Endodermal cell (in vitro differentiated cells): ENCODE measurements at places on chromosomes 6 and 20. TPM values are rescaled to one million over a fixed set of nuclear protein-coding genes. Genes with fewer than 3 reads are reported as not detected.

- H3K27me3 ChIP-seq, result no peaks in the 10 kb centered on the region
- peaks cover 9% of the 10 kb centered on the region for H3K36me3 ChIP-seq
- H3K4me1 ChIP-seq, result peaks cover 14% of the 10 kb centered on the region
- no peak overlapping the region for H3K27ac ChIP-seq
Measured at GRCh38 chr20:19625426-19625825, 132.6 kb upstream of the RIN2 start.

- no peak overlapping the region for H3K4me3 ChIP-seq
- H3K36me3 ChIP-seq, result peaks cover 83% of the 10 kb centered on the region
- no peaks in the 10 kb centered on the region for H3K27me3 ChIP-seq
Measured at GRCh38 chr6:158808442-158808833, 10.7 kb downstream of the EZR start.

DNA sequence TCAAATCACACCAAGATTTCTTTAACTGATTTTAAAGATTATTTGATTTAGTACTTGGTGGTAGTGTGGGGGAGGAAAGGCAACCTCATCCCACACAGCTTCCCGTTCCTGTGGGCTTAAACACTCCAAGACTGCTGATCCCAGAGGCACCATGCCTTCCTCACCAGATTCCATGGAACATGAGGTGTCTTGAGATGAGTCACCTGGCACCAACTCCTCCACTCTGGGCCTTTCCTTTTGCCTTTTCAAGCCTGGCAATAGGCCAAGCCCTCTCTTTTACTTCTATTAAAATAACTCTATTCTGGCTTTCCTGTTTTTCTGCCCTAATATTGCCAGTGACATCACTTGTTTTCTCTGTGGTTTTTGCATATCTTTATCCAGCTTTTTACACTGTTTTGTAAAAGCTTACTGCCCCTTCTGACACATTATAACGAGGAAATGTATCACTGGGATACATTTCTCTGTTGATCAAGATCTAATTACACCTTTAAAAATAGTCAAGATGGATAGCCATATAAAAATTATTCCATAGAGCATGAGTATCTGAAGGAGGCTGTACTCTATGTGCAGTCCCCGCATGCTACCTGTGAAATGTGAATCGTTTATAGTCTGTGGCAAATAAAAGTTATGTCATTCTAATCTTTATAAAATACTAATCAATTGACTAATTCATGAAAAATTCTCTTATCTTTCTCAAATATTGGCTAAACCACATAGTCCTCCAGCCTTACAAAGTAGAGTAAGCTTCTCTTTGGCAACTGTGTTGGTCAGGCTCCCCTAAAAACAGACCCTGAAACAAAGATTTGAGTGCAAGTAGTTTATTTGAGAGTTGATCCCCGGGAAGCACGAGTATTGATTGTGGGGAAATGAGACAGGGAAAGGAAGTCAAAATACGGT is 257.8 kb upstream of the KCNQ5 start:
- peaks cover 2% of the 10 kb centered on the region for H3K4me1 ChIP-seq
- H3K4me3 ChIP-seq, result no peak overlapping the region
- H3K36me3 ChIP-seq, result no peaks in the 10 kb centered on the region

DNA sequence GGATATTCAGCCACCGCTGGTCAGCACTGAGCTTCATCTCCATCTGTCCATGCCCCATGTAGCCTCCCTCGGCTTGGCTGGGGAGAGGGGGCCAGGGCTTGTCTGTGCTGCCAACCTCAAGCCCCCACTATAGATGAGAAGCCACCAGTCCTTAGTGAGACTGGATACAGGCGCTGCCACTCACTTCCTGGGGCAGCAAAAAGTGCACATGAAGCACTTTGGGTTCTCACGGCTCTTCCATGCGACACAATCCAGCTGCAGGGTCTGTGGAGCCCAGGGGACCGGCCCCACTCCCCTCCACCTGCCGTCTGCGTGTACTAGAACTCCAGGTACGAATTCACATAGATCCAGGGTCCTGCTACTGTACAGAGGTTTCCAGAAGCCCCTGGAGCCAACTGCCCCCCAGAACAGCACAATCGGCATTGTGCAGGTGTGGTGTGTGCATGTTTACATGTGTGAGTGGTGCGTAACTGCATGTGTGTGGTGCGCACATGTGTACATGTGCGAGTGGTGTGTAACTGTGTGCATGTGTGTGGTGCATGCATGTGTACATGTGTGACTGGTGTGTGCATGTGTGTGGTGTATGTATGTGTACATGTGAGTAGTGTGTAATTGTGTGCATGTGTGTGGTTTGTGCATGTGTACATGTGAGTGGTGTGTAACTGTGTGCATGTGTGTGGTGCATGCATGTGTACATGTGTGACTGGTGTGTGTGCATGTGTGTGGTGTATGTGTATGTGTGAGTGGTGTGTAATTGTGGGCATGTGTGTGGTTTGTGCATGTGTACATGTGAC is 4.9 kb downstream of the FRMD1 start:
- no peak overlapping the region for H3K27ac ChIP-seq
- no peak for DNase-seq
- no peaks in the 10 kb centered on the region for H3K36me3 ChIP-seq
- H3K27me3 ChIP-seq, result no peaks in the 10 kb centered on the region
- no peak overlapping the region for H3K4me3 ChIP-seq
- no peaks in the 10 kb centered on the region for H3K4me1 ChIP-seq

Gene LINC00237
- not detected in 3 replicates for total RNA-seq

Gene CSNK2B
- 156 to 171 TPM (median 167 TPM) in 3 replicates for total RNA-seq

Gene CALHM4
- total RNA-seq, result not detected in 2 replicates
